ENCODE measurements at places on chromosomes 5 and 9.

DNA sequence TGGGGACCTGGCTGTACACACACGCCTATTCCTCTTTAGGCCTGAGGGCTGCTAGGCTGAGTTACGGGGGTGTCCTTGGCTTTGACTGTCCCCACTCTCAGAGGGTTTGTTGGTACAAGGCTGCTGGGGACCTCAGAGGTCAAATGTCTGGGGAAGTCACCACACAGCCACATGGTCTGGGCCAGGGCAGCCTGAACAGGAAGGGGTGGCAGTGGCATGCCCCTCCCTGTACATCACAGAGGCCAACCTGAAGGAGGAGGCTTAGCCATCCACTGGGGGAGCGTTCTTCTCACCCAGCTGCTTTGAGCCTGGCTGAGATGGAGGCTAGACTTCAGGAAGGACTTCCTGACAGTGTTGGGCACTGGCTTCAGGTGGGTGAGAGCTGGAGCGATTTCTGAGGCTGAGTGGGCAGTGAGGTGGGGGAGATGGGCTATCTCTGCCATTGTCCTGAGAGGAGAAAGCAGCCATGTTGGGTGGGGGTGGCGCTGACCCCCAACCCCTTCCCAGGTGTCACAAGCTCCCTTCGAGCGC, 36.3 kb downstream of the CXXC5 start:
- DNase-seq = no peak

DNA sequence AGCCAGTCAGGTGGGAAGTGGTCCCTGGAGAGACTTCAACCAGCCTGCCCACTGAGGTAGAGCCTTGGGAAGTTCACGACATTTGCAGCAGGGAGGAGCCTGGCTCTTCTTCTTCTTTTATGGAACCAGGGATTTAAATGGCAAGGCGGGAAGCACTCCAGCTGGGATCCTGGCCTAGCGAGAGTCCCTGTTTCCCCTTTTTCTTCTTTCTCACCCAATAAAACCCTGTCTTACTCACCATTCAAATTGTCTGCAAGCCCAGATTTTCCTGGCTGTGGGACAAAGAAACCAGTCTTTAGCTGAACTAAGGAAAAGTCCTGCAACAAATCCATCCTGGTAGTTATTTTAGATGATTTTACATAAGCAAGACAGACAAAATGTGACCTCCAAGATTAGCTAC, 503.7 kb downstream of the CDH10 start:
- no peak for DNase-seq

DNA sequence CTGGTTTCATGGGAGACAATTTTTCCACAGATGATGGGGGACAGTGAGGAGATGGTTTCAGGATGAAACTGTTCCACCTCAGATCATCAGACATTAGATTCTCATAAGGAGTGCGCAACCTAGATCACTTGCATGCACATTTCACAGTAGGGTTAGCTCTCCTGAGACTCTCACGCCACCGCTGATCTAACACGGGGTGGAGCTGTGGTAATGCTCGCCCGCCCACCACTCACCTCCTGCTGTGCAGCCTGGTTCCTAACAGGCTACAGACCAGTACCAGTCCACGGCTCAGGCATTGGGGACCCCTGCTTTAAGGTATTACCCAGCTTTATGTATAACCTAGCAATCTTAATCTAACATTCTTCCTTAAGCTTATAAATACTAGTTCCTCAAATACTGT, 35.6 kb downstream of the TTC39B start:
- no peak for DNase-seq

- DNase-seq = no peak
Observed at GRCh38 chr5:74279244-74279643, 361.3 kb downstream of the ENC1 start.

DNA sequence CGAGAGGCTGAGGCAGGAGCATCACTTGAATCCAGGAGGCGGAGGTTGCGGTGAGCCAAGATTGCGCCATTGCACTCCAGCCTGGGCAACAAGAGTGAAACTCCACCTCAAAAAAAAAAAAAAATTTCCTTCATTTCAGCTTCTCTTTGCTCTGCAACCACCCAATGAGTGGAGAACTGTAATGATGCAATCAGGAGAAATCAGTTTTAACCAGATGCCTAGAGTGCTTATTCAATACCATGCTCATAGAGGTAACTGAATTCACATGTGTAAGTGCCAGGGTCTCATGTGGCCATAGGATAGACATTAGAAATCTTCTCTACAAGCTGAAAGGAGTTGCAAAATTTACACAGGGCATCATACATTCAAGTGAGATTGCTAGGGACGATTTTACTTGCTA, 70.6 kb downstream of the HMHB1 start:
- no peak for DNase-seq

GRCh38 chr5:150077996-150078801, 8.2 kb downstream of the CSF1R start:
- no peak for DNase-seq

- no peak for DNase-seq
Observed at GRCh38 chr9:14399756-14400657, 86.1 kb upstream of the NFIB start.

- no peak for DNase-seq
Observed at GRCh38 chr5:172170251-172170701, 17.7 kb downstream of the STK10 start.

DNA sequence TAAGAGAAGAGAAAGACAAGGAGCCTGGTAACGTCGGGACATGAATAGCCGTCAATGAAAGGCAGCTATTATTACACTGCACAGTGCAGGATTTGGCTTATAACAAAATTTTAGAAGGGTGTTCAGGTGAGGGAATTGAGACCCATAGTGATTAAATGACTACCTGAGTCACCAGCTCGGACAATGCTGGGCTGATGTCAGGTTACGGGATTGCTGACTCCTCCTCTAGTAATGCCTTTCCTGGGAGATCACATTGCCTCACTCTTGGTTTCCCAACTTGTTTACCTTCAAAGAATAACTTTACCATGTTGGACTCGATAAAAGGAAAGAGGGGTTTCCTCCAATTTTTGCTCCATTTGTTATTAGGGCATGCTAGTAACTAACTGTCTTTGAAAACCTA, 132.6 kb downstream of the GHR start:
- DNase-seq = peak; percentile 88

- DNase-seq = no peak
Observed at GRCh38 chr5:131720714-131721113, 76.1 kb downstream of the FNIP1 start.

DNA sequence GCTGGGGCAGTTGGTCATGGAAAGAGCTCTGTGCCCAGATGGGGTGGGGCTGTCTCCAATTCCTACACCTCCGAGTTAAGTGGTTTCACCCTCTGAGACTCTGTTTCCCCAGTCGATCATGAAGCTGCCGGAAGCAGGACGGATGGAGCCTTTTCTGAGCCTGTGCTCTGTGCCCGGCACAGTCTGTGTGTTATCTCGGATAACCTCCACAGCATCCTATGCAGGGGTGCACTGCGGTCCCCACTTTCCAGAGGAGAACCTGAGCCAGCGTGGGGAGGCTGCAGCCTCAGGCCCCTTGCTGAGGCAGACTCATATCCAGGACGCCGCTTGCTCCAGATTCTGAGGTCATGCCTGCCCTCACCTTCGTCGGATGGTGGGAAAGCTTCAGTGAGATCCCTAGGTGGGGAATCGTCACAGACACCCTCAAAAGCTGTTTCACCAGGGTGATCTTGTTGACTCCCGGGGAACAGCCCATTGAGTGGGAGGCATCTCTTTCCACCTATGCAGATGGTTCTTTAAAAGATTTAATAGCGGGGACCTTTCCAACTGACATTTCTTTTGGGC, 6.9 kb upstream of the COL5A1 start:
- DNase-seq = no peak

- DNase-seq = no peak
Observed at GRCh38 chr9:101220341-101220740, 164.5 kb downstream of the BAAT start.

DNA sequence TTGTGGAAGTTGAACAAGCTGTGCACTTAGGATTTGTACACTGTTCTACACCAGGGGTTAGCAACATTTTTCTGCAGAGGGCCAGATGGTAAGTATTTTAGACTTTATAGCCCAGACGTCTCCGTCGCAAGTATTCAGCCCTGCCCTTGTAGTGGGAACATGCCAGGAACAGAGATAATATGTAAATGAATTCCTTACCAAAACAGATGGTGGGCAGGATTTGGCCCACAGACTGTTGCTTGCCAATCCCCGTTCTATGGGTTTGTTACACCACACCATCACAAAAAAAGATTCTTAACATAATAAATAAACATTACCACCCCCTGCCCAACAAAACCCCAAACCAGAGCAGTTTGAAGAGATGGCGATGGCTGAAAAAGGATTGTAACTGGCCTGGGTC, 74.3 kb downstream of the AMBP start:
- DNase-seq = peak; percentile 15

DNA sequence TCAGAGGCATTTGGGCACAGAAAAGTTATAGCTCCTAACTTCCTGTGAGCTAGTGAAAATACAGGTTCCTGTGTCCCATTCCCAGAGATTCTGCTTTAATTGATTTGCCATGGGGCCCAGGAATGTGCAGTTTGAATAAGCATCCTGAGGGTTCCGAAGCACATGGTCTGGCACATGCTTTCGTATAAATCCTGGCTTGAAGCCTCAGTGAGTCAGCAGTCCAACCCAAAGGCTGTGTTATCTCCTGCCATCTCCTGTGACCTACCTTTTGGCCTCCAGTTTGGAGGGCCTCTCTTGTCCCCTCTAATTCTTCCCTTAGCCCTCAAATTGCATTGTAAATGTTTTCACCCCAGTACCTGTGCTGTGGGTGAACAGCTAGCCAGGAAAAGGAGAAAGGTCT, 183.8 kb downstream of the NR3C1 start:
- no peak for DNase-seq

DNA sequence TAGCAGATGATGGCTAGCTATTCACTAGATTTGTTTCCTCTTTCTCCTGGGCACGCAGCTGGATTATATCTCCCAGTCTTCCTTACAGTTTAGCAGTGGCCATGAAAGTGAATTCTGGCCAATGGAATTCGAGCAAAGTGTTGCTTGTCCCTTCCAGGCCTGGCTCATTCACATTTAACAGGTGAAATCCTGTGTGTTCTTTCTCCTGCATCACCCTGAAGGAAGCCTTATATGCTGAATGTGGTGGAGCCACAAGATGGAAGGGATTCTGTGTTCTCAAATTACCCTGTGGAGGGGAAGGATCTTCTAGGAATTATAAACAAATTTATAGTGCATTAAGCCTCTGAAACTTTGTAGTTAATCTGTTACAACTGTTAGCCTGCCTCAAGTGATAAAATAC, 8.2 kb upstream of the ELOVL7 start:
- no peak for DNase-seq

DNA sequence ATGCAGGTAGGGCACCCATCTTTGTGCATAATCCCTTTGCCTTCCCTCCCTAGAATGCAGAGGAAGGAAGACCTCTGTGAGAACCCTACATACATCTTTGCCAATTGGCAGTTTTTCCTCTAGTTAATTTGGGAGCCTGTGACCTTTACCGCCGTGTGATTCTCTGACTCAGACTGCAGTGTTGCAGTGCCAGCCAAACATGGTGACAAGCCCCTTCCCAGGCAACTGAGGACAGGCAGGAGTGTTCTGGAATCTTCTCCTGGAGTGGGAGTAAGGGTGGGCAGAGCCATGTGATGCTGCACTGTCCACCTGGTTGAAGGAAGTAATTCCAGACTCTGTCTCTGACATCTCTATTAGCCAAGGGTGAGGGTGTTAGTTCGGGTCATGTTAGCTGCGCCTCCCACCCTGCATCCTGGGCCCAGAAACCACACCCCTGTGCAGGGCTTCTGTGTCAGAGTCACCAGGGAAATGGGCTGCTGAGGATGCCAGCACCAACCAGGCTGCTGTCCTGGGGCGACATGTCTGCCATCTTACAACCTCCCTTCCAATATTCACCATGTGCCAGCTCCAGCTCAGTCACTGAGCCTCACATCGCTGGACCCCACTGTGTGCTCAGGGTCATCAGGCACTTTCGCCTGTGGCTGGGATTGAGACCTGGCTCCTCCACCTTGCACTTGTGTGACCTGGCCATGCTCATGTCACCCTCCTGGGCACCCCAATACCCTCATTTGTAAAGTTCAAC, 21.8 kb downstream of the KCNIP1 start:
- DNase-seq = no peak

DNA sequence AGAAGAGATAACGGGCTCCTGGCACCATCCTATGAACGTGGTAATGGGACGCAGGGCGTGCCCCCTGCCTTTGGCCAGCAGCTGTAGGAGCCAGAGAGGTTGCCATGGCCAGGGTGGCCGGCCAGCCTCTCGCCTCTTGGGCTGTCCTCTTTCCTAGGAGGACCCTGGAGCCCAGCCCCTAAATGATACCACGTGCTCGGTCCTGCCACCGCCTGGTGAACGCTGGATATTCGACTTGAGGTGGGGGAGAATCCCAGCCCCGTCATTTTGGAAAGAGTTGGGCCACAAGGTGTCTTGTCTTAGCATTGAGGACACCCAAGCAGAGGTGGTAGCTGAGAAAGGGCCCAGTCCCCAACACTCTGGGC, 391 bp upstream of the NRG2 start:
- DNase-seq = no peak

DNA sequence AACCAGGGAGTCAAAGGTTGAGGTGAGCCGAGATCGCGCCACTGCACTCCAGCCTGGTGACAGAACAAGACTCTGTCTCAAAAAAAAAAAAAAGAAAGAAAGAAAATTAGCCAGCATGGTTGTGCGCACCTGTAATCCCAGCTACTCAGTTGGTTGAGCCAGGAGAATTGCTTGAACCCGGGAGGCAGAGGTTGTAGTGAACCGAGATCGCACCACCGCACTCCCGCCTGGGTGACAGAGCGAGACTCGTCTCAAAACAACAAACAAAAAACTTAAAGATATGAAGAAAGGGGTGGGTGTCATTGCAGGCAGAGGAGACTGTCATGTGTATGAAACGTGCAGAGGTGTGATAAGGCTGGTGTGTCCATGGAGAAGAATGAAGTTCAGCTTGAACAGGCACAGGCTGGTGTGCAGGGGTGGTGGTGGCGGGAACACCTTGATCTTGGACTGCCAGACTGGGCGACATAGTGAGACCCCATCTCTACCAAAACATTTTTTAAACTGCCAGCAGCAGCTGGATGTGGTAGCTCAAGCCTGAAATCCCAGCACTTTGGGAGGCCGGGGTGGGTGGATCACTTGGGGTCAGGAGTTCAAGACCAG, 69.6 kb downstream of the UGCG start:
- DNase-seq = peak; percentile 57

- no peak for DNase-seq
Observed at GRCh38 chr5:34632807-34633422, 23.2 kb upstream of the RAI14 start.

Data from trophoblast cell (in vitro differentiated cells and primary cell).